Right renal cortex interstitium (tissue), 3 donors: ENCODE measurements at places on chromosomes 7 and 10.

DNA sequence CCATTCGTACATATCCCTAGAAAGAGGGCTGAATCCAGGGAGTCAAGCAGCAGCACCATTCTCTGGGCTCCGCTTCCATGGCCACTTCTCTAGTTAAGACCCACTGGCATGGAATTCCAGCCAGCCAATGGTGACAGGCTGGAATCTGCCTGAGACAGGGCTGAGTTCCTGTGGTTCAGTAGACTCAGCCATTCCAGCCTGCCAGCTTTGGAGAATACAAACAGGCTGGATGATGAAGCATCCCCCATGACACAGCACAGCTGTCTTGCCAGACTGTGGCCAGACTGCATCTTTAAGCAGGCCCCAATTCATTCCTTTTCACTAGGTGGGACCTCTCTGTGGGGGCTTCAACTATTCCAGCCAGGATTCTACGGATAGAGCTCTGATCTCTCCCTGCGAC is 329.6 kb downstream of the XPNPEP1 start:
- no peak for DNase-seq

DNA sequence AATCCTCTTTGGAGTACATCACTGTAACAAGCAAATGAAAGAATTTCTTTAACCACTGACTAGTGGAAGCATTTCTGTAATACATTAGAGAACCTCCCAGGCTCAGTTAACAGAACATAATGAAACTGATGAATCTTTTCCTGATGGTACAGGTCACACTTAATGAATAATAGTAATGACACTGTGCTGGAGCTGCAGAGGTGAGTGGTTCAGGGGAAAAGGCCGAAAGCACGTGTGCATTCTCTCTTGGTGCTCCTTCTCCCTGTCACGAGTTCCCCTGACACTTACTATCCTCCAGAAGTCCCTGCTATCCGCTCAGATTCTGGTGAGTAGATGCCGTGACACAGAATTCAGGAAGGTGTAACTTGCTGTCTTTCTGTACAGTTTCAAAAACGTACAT is 8.0 kb downstream of the HIPK2 start:
- DNase-seq, result no peak

- DNase-seq, result no peak
These were observed 657.2 kb upstream of the GALNT17 start for GRCh38 chr7:70474639-70475234.

- no peak for DNase-seq
These were observed 121.2 kb downstream of the EMX2 start for GRCh38 chr10:117663750-117664149.

GRCh38 chr7:126715076-126715475 is 537.7 kb downstream of the GRM8 start:
- no peak for DNase-seq

- no peak for DNase-seq
These were observed 296.5 kb upstream of the PITRM1 start for GRCh38 chr10:3468919-3469638.

DNA sequence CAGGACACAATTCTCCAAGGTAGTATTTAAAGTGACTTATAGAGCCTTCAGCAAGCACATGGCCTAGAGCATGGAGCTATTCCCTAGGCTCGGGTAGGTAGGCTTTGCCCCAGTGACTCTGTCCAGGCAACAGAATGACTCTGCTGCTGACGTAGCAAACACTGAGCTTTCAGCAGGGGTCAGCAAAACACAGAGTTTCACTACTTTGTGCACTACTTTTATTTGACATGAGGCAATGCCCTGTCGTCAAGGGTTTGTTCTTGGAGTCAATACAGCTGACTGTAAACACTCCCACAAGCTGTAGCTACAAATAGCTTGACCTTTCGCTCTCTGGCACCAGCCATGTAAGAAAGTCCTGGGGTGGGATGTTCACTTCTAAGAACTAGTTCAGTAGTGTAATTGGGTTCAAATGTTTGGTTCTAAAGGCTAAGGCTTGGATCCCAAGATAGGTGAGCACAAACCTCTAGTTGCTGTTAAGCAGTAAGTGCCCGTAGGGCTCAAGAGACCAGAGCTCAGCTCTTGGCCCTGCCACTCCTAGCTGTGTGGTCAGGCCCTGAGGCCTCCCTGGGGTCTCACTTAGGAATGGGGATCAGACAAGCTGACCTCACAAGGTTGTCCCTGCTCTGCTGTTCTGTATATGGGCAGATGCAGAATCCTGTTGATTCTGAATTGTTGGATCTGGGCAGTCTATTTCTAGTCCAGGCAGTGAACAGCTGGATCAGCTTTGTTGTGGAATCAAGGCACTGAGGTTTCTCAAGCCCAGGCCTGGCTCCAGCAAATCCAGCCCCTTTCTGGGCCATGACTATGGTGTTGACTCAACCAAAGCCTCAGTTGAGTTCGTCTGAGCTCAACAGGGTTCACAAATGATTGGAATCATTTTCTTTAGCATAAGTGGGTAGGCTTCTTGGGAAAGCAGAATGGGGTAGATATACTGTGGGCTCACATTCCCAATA is 10.7 kb downstream of the NODAL start:
- no peak for DNase-seq

GRCh38 chr7:19392246-19392645 is 247.0 kb upstream of the FERD3L start:
- DNase-seq, result no peak

DNA sequence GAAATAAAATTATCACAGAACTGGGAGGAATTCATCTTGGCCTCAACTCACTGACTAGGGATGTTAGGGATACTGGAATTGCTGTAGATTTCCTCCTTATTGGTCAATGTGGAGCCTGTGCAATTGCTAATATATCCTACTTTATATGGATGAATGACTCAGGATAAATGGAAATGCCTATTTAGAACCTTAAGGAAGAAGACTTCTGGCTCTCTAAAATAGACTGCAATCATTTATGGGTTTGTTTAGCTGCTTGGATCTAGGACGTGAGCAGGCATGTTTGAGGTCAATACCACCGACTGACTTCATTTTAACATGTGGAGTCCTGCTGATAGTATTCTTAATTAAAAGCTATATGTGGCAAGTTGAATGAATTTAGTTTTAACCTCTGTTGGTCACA is 1040.1 kb upstream of the LRRN3 start:
- DNase-seq, result no peak

DNA sequence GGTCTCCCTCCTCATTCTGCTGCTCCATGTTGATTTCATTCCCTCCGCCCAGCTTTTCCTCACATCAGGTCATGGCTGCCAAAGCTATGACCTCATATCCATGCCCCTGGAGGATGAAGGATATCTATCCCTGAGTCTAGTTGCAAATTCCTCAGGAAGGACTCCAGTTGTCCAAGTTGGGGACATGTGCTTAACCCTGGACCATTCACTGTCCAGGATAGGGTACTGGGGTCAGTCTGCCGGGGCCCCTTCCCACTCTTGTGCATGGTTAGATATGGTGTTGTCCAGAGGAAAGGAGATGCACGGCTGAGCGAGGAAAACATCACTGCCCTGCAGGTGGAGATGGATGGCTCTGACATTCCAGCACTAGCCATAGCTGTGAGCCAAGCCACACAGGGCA is 51.9 kb upstream of the COMTD1 start:
- no peak for DNase-seq

- DNase-seq, result no peak
These were observed 561 bp downstream of the PLEKHA1 start for GRCh38 chr10:122374859-122375678.
